Stimulated activated CD8-positive, alpha-beta memory T cell treated with anti-CD3 and anti-CD28 coated beads, Interleukin-2, amount 100 ng/mL, for 1 hour (primary cell): ENCODE measurements at places on chromosomes 7 and 10.

DNA sequence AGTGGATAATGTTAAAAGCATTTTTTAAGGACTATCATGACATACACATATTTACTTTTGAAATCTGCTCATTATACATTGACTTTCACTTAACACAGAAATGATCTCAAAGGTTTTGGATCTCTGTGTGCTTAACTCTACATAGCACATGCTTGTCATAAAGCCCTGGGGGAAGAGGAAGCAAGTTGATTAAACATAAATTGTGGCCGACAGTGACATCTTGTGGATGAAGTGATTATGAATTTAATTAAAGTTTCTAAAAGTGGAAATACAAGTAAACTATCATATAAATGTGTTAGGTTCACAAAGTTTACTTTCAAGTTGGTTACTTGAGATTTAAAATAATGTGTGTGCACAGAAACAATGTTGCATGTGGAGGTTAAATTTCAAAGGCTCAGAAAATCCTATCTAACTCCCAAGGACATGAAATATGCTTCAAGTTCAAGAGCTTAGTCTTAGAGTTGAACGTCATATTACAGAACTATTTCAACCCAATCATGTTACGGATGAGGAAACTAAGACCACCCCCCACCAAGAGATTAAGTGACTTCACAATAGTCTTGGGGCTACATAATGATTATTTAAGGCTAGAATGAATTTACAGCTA, 1247.8 kb downstream of the GATA3 start:
- no peak for DNase-seq

- no peak for DNase-seq
Measured at GRCh38 chr10:33193701-33194521, 140.6 kb downstream of the NRP1 start.

- DNase-seq = no peak
Measured at GRCh38 chr7:141562972-141563371, 11.8 kb downstream of the AGK start.

DNA sequence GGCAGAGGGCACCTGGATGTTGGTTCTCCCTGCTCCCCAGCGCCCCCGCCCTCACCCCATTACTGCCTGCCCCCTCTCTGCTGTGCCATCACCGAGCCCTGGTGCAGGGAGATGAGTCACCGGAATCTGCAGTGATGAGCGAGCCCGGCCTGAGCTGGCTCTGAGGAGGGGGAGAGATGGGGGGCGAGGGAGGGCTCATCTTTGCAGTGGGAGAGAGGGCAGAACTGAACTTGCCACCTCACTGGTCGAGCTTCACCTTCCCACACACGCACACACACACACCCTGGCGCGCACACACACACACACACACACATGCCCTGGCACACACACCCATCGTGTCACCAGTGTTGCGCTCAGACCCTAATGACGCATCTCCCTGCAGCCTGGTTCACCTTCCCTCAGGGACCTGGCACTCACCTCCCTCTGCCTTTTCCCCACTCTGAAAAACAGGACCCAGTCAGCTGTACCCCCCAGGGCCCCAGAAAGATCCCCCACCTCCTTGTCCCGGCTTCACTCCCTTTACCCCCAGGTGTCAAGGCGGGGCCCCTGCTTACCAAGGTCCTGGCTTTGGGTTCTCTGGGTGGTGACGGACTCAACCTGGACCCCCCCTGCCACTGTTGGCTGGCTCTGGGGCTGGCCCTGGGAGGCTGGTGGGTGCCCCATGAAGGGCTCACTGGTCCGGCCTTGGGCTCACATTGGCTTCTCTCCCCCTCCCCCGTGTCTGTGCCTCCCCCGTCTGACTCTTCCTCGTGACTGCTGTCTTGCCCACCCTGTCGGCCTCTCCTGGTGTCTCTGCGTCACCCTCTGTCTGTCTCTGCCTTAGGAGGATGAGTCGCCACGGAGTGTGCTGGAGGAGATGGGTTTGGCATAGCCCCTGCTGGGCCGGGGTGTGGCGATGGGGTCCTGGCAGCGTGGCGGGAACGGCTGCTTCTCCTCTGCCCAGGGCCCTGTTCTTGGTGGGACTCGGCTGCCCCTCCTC, 5.4 kb downstream of the VGF start:
- no peak for DNase-seq

GRCh38 chr7:8303904-8304528, 42.0 kb upstream of the ICA1 start:
- no peak for DNase-seq

GRCh38 chr7:39083781-39084180, 106.1 kb downstream of the POU6F2 start:
- DNase-seq = no peak

DNA sequence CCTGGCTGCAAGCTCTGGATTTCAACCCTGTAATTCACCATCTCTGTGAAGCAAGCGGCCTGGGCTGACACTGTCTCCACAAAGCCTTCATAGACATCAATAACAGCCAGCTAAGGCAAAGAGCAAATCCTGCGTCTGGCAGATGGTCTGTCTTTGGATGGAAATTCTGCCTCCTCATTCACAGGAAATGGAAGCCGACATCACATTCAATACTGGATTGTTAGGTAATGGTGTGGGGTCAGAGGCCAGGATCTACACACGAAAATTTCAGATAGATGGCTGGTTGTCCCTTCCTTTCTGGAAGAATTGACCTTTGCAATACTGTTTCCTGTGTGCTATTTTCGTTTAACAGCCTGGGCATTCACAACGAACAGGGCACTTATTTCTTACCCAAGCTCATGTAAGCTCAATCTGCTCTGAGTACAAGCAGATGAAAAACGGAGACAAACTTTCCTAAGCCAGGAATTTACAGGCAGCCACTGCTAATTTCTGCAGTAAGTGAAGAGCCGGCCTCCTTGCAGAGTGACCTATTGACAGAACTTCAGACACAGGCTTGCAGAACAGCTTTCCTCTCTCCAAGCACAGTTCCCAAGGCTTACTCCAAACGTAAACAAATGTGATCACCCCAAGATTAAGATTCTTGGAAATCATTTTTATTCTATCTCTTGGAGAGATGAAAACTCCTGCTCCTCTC, 3.1 kb upstream of the ADAM12 start:
- DNase-seq = no peak

- DNase-seq = no peak
Measured at GRCh38 chr10:84256510-84257342, 11.9 kb downstream of the RGR start.

DNA sequence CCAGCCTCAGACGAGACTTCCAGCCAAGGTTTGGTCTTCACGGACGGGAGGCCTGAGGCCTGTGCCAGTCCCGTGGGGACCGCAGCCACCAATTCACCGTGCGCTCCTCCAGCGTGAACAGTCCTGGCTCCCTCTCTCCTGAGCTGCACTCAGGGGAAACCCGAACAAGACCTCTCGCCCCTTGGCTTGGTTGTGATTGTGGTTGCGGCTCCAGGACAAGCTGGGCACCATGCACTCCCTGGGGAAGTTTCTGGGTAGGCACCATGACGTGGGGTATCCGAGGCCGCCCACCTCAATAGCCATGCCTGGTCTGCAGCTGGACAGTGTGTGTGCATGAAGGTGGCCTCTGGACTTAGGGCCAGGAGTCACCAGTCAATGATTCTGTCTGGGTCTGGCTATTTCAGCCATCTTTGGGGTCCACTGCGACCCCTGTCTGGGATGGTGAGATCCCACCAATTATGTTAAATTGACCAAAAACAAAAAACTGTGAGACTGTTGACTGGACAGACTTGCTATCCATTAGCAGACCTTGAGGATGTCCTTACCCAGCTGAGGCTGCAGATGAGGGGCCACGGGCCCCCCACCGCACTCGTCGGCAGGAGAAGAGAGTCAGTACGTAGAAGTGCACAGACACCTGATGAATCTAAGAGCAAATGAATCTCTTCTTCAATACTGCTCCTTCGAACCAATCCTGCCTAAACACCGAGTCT, 33.5 kb upstream of the EN2 start:
- DNase-seq = no peak

- no peak for DNase-seq
Measured at GRCh38 chr10:3419719-3420495, 247.3 kb upstream of the PITRM1 start.

DNA sequence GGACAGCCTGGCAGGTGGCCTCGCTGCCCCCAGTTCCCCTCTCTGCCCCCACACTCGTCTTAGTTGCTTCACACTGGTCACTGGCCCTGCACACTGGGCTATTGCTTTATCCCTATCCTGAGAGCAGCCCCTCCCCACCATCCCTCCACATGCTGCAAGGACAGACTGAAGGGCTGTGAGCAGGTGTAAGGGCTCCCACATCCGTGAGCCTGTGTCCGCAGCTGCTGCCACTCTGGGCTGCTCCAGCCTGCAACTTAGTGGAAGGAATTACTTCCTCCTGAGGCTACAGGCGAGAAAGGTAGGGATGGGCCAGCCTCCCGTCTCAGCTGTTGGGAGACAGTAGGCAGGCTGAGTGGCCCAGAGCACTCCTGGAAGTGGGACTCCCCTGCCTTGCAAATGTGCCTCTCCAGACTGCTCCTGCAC, 3.8 kb downstream of the RARRES2 start:
- no peak for DNase-seq

- DNase-seq = no peak
Measured at GRCh38 chr10:4038000-4038399, 253.0 kb upstream of the KLF6 start.

DNA sequence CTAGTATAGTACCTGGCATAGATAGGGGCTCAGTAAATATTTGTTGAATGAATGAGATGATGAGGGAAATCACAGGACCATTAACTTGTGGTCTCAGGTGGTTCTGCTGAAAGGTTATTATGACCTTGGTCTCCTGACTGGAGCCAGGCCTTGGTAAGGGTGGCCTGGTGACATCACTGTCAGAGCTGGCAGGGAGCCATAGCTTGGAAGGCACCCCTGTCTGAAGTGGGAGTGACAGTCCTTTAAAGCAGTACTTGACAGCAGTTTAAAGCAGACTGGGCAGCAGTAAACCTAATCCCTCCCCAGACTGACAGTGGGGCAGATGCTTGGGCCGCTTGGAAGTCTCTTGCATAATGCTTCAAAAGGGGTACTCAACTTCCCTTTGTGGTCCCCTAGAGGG, 13.4 kb downstream of the DPCD start:
- no peak for DNase-seq

- no peak for DNase-seq
Measured at GRCh38 chr7:64431838-64432237, 118.1 kb downstream of the ZNF736 start.

GRCh38 chr7:1062296-1063294, 18.2 kb downstream of the GPR146 start:
- no peak for DNase-seq

DNA sequence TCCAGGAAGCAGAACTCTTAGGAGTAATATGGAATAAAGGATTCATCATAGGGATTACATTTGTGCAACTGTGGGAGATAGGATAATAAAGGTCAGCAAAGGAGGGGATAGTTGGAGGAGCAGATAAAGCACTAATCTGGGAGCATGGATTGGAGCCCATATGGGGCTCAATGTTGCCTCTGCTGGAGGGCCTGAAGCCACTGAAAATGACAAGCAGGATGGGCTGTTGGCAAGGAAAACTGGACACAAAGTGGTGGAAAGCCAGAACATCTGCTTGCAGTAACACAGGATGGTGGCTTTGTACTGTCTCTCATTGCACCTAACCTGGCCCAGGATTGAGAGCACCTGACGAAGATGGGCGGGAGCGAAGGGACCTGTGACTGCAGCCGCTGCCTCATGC, 15.0 kb upstream of the COMMD3 start:
- no peak for DNase-seq

DNA sequence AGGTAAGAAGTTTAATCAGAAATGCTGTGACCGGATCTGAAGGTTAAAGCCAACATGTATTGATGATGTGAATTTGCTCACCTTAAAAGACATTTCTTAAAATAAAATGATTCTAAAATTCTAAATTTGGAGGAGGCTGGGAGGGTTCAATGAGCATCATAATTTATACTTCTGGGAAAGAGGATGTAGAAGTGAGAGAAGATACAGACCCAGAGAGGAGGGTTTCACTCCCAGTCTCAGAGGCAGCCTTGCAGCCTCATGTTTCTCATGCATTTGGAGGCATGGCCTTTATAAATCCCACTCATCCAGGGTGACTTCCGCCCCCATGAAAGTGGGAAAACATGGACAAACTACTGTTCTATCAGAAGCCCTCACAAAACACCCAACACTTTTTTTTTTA, 305.6 kb upstream of the PITRM1 start:
- no peak for DNase-seq

GRCh38 chr7:132406039-132406438, 170.2 kb downstream of the PLXNA4 start:
- DNase-seq = no peak

DNA sequence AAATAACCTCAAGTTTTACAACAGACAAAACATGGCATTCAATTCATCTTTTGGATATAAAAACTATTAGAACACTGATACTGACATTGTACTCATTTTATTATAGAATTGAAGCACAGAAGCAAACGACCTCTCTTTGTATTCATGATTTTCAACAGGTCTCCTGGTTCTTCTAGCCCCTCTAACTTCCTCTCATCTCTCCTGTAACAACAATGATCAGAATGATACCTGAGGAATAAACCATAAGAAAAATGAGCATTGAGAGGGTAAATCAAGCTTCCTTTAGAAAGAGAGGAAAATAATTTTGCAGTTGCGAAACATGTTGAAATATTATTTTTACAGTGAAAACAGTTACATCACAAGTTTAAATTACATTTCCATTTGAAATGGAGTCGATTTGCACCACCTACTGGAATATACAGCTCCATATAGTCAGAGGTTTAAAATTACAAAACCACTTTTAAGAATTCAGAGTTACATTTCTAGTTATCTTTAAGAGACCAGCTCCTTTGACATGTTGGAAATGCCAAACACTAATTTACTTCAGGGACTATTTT, 17.5 kb upstream of the TEX36 start:
- DNase-seq = no peak

DNA sequence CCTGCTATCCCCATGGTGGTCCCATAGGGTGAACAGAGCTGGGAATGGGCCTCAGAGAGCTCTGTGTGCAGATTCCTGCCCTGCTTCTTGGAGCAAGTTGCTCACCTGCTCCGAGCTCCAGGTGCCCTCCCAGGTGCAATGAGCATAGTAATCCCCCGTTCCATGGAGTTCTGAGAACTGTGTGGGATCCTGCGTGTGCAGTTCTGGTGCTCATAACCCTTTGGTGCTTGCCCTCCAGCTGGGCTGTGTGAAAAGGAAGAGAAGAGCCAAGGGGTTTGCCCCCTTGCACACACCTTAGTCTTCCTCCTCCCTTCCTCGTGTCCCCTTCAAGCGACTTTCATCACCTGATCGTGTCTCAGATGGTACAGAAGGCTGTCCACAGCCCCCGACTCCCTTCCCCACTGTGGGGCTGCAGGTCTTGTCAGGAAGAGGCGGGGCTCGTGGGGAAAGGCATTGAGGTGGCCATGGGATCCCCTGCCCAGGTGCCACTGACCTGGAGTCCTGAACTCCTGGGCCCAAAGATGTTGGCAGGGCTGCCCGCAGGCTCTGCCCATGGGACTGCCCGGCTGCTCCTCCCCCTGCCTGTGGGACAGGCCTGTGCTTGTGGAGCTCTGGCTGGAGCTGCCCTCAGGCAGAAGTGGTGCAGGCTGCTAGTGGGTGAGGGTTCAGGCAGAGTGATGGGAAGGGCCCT, 21.9 kb upstream of the ZNF488 start:
- no peak for DNase-seq

GRCh38 chr7:21497072-21497471, 45.8 kb upstream of the DNAH11 start:
- no peak for DNase-seq

- DNase-seq = no peak
Measured at GRCh38 chr7:134452991-134453473, 5.9 kb downstream of the AKR1B1 start.
